Activated T-helper 1 cell treated with anti-CD3 and anti-CD28 coated beads, Interleukin-2, amount 50 U/mL, for 16 hours (primary cell): ENCODE measurements at places on chromosomes 6 and 20.

- no peak for DNase-seq
Measured at GRCh38 chr6:87101067-87101466, 6.2 kb upstream of the CGA start.

DNA sequence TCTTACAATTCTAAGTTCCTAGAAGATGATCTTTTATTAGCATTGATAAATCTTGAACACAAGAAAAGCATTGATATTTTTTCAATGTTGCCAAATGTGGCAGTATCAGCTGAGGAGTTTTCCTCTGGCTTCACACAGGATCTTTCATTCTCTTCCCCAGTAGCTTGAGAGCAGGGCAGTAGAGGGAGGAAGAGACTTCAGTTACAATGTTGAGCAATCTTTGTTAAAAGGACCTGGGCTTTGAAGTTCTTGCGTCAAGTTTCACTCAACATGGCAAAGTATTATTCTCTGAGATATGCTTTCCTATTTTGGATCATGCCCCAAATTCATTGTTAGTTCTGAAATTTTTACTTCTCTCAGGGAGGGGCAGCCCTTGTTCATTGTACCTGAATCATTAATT is 238.0 kb downstream of the COL12A1 start:
- DNase-seq, result no peak

GRCh38 chr6:55299286-55299985 is 27.8 kb upstream of the GFRAL start:
- DNase-seq, result no peak

- DNase-seq, result no peak
Measured at GRCh38 chr6:47134476-47135189, 92.5 kb upstream of the ADGRF1 start.

- no peak for DNase-seq
Measured at GRCh38 chr6:162907876-162908481, 180.2 kb downstream of the PACRG start.

DNA sequence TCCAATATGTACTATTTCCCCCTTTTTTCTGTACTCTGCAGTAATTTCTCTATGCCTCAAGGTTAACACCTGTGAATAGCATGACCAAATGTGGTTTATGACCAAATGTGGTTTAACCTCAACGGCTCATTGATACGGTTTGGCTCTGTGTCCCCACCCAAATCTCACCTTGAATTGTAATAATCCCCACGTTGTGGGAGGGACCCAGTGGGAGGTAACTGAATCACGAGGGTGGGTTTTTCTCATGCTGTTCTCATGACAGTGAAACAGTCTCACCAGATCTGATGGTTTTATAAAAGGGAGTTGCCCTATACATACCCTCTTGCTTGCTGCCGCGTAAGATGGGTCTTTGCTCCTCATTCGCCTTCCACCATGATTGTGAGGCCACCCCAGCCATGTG is 18.7 kb downstream of the DEK start:
- no peak for DNase-seq

DNA sequence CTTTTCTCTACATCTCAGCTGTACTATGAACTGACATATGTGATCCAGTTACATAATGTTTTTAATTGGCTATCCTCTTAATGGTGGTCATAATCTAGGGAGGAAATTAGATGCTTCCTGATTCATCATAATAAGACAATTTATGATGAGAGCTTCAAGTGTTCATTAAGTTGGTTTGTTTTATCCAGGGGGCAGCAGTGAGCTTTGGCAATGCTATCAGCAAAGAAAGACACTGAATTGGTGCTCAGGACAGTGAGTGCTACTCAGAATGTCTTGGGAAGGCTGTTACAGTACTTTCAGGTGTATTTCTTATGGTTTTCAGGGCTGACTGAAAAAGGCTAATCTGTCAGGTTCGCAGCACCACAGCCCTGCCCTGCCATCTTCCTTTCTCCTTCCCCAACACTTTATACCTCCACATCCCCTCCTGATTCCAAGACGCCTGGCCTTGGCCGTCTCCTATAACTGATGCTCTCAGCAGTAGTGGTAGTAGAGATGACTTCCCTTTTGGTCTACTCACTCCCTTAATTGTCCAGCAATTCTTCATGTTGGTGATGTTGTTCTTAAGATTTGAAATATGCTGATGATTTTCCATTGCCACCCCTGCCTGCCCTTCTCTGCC is 67.0 kb upstream of the TNFAIP3 start:
- DNase-seq, result peak; percentile 36

DNA sequence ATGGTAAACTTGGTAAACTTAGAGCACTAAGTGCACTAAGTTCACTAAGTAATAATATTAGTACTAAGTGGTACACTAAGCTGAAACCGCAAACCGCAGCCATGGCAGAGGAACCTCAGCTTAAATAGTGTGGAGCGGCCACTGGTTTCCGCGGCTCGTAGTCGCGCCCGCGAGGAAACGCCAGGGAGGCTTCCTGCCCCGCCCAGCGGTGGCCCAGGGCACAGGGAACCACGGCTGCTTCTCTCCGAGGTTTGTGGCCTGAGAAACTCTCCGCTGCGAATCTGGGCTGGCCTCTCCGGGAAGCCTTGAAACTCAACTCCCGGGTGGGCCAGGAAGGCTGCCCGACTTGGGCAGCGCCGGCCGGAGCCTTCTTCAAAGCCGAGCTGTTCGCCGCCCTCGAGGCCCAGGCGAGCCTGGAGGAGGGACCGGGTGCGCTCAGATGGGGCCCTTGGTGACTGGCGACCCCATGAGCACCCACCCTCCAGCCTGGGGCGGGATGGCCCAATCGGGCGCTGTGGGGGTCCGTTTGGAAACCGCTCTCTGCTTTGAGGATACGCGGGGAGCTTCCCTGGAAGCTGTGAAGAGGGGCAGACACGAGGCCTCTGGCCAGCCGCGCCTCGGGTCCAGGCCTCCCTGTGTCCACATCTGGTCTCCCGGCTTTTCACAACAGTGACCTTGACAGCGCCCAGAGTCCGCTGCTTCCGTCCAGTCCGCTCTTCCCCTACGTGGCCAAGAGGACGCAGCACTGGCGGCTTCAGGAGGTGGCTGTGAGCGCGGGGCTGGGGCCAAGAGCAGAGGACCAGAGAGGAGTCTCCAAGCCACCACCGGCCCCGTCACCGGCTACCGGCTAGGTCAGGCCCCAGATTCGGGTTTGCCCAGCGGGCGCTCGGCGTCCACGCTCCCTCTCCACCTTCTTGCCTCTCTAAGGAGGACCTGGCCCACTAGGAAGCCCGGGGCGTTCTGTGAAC is 25.4 kb upstream of the HLA-E start:
- peak; percentile 56 for DNase-seq

- no peak for DNase-seq
Measured at GRCh38 chr6:122567034-122567433, 43.2 kb upstream of the PKIB start.

GRCh38 chr20:6562111-6562510 is 205.4 kb upstream of the BMP2 start:
- DNase-seq, result no peak

DNA sequence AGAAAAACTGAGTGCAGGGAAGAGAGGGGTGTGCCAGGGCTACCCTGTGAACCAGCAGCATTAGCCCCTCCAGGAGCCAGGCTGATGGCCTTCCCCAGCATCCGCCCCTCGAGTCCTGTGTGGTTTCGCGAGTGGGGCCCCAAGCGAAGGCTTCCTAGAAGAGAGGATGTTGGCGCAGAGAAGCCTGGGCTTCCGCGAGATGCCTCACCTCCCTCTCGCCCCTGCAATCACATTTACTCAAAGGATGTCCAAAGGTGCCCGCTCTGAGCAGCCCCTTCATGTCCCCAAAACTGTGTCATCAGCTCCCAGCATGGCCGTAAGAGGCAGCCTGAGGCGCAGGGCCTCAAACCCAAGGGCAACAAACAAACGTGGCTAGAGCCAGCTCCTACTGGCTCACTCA is 111.7 kb downstream of the PREX1 start:
- peak; percentile 32 for DNase-seq

GRCh38 chr20:24745206-24745605 is 203.9 kb upstream of the CST7 start:
- no peak for DNase-seq

DNA sequence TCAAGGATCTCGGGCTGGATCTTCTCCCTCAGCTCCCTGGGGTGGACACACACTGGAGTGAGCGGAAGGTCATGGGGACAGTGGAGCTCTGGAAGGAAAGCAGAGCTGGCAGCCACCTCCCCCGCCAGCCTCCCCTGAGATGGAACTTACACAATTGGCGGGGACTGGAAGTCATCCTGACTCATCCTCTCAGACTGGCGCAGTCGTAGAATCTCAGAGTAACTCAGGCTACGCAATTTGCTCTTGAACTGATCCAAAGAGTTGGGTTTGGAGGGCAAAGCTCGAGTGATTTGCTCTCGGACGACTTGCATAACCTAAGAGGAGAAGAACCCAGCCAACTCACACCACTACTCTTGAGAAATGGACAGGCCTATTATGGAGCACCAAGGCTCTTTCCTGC is 34.8 kb downstream of the ELMO2 start:
- DNase-seq, result no peak

DNA sequence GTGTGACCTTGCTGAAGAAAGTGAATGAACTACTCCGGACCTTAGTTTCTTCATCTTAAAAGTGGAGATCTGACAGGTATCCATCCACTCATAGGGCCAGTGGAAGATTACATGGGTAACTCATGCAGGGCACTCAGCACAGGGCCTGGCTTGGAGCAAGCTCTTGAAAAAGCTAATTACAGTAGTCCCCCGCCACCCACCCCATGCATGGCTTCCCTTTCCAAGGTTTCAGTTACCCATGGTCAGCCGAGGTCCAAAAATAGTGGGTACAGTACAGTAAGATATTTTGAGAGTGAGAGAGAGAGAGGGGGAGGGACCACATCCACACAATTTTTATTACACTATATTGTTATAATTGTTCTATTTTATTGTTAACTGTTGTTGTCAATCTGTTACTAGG is 7.1 kb upstream of the PMEPA1 start:
- DNase-seq, result no peak

DNA sequence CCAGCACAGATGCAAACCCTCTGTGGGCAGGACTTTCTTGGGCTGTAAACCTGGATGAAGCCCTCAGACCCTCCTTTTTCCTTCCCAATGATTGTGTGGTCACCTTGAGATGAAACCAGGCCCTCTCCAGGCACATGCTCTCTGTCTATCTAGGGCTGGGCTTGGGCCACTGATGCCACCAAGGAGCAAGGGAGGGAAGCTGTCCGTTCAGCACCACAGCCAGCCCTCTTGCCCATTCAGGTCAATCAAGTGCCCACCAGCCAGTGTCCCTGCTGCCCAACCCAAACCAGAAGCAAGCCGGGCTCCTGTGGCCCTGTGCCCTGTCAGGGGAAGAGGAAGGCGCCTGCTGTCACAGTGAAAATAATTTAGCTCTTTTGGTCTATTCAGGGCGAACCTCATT is 8.0 kb downstream of the STMN3 start:
- no peak for DNase-seq

DNA sequence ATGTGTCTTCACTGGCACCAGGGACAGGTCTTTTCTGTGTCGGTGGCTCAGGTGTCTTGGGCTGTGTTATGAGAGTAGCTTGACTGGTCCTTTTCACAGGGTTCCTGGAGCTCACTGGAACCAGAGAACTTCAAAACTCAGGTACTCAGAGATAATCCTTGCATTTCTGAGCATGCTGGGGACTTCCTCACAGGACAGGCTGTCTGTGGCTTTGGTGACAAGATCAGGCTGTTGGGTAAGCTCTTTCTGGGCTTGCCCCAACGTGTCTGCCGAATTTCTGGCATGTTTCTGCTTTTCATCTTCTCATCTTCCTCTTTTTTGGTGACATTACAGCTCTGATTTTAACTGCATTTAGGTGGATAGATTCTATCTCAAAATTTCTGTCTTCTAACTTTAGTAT is 270.0 kb downstream of the CDH26 start:
- no peak for DNase-seq

- no peak for DNase-seq
Measured at GRCh38 chr20:62314339-62314638, 11.5 kb downstream of the ADRM1 start.

GRCh38 chr6:63440594-63440993 is 120.8 kb upstream of the LGSN start:
- DNase-seq, result no peak

- no peak for DNase-seq
Measured at GRCh38 chr6:71197780-71198179, 90.8 kb upstream of the OGFRL1 start.

DNA sequence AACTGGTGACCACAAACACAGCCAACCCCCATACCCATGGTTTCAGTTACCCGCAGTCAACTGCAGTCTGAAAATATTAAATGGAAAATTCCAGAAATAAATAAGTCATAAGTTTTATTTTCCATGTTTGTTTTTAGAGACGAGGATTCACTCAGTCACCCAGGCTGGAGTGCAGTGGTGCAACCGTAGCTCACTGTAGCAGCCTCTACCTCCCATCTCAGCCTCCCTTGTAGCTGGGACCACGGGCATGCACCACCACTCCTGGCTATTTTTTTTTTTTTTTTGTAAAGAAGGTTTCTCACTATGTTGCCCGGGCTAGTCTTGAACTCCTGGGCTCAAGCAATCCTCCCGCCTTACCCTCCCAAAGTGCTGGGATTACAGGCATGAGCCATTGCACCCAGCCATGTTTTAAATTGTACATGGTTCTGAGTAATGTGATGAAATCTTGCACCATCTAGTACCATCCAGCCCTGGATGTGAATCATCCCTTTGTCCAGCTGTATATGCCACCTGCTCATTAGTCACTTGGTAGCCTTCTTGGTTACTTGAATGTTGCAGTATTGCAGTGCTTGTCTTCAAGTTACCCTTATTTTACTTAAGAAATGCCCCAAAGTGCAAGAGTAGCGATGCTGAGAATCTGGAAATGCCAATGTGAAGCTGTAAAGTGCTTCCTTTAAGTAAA is 14.5 kb downstream of the CSNK2A1 start:
- DNase-seq, result no peak

DNA sequence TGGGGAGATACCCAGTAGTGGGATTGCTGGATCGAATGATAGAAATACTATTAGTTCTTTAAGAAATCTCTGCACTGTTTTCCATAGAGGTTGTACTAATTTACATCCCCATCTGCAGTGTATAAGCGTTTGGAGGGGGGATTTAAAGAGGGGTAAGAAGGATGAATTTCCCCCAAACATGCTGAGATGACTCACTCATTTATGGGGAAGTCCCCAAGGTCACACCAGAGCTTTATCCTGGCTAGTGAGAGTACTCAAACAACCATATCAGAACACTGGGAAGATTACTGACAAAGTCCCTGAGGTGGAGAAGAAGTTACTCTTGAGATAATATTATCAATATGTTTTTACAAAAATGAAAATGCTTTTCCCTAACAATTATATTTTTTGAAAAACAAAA is 44.0 kb downstream of the ROS1 start:
- DNase-seq, result no peak

GRCh38 chr6:45480752-45481415 is 103.2 kb upstream of the SUPT3H start:
- DNase-seq, result no peak

DNA sequence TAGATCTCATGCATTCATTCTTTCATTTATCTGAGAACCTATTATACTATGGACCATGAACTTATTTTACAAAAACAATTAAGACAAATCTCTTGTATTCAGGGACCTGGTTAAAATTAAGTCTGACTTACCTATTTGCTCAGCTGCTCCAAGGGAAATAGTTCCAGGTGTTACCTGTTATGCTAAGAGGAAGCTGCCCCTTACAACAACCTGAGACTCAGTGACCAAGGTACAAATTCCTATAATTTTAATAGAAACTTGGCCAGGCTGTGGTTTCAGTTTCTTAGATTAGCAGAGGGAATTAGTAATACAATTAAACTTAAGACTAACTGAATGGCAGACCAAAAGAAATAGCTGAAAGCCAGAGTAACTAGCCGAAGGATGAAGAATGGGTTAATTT is 48.2 kb upstream of the GMPR start:
- no peak for DNase-seq

- DNase-seq, result no peak
Measured at GRCh38 chr6:144262470-144263369, 22.4 kb upstream of the UTRN start.
